ENCODE measurements at places on chromosomes 6 and 20.

- no peak for DNase-seq
Observed at GRCh38 chr6:28726569-28727309, 197.0 kb downstream of the TRIM27 start.

- DNase-seq = no peak
Observed at GRCh38 chr6:8481727-8482126, 46.4 kb upstream of the SLC35B3 start.

DNA sequence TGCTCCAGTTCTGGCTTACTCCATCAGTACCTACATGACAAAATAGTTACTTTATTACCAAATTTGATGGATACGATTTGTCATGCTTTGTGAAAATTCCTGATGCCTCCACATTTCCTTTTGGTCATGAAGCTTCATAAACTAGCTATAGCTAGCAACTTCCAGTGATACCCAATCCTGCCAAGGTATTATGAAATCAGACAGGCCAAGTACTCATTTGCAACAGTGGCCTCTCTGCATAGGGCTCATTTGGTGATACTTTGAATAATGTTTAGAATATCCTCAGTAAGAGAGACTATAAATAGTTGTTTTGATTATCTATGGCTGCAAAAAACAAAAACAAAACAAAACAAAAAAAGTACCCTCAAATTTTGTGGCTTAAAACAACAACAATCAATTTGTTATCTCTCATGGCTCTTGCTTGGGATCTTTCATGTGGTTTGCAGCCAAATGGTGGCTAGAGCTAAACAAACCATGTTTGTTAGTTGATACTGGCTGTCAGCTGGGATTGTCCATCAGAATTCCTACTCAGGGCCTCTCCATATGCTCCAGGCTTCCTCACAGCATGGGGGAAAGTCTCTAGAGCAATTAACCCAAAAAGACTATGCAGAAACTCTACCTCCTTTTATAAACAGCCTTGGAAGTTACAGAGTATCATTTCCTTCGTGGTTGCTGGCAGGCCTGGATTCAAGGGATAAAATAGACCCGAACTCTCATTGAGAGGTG lies 10.1 kb upstream of the PRL start:
- DNase-seq = no peak

DNA sequence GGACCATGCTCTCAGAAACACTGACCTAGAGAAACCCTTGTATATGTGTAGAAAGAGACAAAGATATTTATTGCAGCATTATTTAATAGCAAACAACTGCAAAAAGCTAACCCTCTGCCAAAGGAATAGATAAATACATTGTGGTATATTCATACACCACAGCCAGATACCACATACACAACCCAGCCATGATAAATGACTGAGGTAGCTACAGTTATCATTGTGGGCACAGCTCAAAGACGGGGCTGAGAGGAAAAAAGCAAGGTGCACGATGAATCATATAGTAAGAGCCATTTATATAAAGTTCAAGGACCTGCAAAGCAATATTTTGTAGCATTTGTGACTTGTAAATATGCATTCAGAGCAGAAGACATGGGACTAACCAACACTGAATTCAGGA lies 30.8 kb downstream of the RSPO4 start:
- DNase-seq = no peak

DNA sequence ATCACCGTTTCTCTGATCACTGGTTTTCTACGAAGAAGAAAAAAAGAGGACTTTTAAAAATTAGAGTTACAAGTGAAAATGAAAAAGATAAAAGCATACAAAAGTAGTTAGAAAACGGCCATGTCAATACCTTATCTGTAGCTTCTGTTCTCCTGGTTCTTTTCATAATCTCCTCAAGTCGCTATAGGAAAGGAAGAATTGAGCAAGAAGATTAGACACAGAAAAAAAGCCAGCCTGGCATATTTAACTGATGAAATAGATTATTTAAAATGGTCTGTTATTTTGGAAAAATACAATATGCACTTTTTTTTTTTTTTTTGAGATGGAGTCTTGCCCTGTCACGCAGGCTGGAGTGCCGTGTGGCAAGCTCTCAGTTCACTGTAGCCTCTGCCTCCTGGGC lies 70.2 kb upstream of the BCLAF1 start:
- no peak for DNase-seq

All from mammary epithelial cell (primary cell).